ENCODE measurements at places on chromosomes 16 and 17.
A peak's percentile ranks its signal among the peaks of the same experiment; 100 is the strongest.

DNA sequence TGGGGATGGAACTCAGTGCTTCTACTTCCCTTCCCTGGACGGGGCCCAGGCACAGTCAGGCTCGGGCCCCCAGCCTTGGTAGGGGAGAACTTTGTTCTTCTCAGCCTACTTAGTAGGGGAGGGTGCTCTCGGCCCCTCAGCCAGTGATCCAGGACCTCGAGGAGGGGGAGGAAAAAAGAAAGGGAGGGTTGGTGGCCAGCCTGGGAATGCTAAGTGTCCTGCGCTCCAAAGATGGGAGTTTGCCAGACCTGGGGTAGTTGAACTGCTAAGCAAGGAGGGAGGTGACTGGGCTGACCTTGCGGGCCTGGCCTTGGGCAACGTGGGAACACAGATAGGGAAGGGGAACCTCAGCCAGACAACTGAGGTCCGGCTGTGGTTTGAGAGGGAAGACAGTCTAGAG, 12.2 kb downstream of the ADGRG1 start:
- no peak for DNase-seq

DNA sequence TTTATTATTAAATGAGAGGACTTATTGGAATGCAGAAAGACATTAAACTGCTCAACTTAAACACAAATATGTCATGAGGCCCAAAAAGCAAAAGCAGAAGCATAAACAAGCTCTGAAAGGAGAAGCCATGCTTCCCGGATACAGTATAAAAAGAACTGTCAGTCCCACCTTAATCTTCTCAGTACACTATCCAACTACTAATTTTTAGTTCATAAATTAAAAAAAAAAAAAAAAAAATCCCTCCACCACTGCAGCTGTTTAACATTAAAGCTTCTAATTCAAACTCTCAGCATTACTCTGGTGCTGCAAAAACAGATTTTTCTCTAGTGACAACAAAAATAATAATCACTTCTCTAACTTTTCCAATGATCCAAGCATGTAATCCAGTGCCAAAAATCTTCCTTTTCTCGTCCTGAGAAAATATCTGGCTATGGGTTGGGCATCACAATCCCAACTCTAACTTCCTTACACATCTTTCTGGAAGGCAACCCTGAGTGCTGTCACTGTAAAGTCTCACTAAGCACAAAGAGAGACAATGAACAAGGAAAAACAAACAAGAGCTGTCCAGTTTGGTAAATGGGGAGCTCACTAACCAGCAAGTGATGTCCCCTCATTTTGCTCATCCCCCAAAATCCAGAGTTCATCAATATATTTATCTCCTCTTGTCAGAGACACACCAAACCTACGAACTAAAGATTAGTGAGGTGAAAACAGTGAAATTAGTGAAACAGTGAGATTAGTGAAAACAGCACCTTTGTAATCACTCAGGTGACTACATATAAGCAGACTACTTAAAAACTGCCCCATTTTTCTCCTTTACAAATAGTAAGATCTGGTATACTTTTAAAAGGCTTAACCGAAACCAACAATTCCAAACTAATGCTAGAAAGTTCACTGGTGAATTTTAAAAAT, 5.5 kb downstream of the USP32 start:
- no peak for DNase-seq

- DNase-seq: no peak
Measured at GRCh38 chr17:66228887-66229782, at the start of gene APOH. Gene APOH, minus strand, starts transcription at chr17:66229415. Its CDS starts 36 bp downstream, at chr17:66229379.

DNA sequence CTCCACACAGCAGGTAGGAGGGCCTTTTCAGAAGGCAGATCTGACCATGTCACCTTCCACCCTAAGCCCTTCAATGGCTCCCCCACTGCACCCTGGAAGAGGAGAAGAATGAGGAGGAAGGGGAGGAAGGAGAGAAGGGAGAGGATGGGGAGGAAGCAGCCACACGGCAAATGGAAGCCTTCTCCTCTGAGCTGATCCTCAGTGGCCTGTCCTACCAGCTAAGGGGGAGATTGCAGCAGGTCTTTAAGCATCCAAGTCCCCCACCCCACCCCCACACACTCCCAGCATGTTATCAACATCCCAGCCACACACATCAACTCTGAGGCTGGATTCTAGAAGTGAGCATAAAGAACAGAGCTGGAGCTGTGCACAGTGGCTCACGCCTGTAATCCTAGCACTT, 46.2 kb upstream of the RBFOX3 start:
- DNase-seq: no peak

DNA sequence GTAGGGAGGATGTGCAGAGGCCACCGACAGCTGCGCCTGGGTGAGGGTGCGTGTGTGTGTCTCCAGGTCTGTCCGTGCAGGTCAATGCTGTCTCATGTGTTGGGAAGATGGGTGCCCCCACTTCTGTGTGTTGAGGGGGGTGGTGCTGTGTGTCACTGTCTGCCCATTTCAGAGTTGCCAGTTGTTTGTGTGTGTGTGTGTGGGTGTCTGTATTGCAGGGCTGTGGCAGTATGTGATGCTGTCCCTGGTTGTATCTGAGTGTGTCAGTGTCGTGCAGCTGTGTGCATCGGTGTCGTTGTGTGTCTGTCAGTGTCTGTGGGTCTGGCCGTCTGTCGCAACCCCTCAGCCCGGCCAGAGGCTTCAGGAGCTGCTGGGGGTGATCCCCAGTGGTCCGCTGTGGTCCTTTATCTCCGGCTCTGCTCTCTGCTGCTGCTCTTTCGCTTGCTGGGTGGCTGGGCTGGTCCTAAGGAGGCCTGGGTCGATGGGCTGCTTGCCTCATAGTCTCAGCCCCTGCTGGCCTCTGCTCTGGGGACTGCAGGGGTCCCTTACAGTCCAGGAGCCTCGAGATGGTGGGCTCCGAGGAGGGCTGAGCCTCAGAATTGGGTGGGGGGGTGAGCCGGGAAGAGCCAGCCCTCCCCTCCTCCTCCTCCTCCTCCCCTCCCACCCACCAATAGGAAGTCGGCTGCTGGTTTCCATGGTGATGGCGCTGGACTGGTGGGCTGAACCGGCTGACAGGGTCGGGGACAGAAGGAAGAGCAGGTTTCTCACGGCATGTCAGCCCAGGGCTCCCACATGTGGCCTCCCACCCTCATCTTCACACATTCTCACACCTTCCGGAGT, at the start of gene TSPOAP1:
Gene TSPOAP1 (minus strand): TSS at position 601 of the 840 bp plus-strand sequence. CDS start 875 bp downstream, outside the sequence.
- peak; percentile 72 for DNase-seq

DNA sequence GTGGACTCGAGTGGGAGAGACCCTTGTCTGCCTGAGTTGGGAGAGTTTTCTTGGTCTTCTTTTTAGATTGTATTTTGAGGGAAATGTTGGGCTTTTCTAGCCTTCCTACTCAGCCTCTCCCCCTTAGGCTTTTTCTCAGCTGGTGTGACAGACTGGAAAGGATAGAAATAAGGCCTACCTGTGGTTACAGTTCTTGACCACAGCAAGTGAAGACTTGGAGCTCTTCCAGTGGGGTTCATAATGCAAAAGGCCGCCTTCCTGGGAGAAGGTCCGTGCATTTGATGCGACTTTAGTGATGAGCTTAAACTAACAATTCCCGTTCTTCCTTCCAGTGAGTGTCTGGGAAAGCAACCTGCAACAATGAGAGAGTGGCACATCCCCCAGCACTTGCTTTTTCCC, 56.8 kb downstream of the B9D1 start:
- no peak for DNase-seq

- peak; percentile 21 for DNase-seq
Measured at GRCh38 chr16:9441012-9441411, 349.6 kb downstream of the HAPSTR1 start.

- DNase-seq: peak; percentile 99
Measured at GRCh38 chr16:81035398-81035974, at the start of gene ATMIN. Gene ATMIN, plus strand, starts transcription at chr16:81035842. Its CDS starts 29 bp downstream, at chr16:81035871.

DNA sequence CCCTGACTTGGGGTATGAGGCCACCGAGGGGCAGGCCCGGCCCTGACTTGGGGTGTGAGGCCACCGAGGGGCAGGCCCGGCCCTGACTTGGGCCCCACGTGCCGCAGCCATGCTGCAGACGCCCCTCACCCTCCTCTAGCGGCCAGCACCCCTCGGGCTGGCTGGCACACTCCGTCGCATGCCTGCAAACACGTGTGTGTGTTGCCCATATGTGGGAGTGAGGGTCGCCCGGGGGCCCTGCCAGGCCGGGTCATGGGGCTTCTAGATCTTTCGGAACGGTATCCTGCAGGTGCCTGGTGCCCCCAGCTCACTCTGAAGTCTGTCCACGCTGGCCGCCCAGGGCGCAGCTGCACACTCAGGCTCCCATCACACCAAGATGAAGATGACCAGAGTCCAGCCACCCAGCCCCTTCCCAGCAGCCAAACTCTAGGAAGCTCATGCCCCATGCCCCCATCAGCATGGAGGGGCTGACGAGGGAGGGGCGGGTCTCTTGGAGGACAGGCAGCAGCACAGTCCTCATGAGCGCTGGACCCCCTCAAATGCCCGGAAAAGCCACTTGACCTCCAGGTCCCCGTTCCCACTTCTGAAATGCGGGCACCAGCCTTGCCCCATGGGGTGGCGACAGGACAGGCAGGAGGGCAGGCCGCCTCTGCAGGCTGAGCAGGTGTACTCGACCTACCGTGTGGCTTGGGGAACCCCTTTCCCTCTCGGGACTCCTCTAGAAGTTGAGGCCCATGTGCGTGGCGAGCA, 33.8 kb downstream of the CTU2 start:
- no peak for DNase-seq

- DNase-seq: no peak
Measured at GRCh38 chr17:69749911-69750310, 325.1 kb upstream of the KCNJ16 start.

Measured in iPS-NIHi11 (cell line).